NCI-H460 (cell line): ENCODE measurements at places on chromosomes 6 and 20.
A peak's percentile ranks its signal among the peaks of the same experiment; 100 is the strongest.

- DNase-seq, result no peak
Measured at GRCh38 chr20:8144282-8145245, 12.5 kb downstream of the PLCB1 start.

GRCh38 chr6:121434037-121434770, 1.2 kb upstream of the GJA1 start:
- no peak for DNase-seq

GRCh38 chr6:30836431-30836866, 47.9 kb upstream of the DDR1 start:
- no peak for DNase-seq

DNA sequence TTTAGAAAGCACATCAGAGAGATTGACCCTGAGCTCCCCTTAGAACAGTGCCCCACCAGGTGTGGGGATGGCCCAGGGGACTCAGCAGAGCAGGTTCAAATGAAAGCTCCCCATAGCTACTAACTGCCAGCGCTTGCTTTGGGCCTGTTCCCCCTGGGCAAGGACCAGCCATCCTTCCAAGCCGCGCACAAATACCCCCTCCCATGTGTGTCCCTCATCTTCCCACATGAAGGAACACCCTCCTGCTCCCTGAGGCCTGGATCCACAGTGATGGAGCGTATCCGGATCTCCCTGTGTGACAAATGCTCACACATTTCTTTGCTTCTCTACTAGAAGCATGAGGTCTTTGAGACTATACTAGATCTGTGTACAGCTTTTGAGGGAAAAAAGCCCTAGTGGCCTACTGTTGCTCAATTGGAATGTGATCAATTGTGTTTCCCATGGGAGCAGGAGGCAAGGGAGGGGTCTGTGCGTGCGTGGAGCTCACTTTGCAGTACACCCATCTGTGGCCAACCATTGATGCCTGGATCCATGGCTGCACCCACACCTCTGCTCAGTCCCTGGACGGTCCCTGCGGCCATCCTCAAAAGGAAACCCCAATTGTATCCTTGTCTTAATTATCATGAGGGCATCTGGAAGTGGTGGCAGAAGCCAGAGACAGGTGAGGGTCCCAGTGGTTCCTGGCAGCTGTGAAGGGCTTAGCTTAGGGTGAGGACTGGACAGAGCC, 1.4 kb upstream of the RAET1G start:
- DNase-seq, result no peak

DNA sequence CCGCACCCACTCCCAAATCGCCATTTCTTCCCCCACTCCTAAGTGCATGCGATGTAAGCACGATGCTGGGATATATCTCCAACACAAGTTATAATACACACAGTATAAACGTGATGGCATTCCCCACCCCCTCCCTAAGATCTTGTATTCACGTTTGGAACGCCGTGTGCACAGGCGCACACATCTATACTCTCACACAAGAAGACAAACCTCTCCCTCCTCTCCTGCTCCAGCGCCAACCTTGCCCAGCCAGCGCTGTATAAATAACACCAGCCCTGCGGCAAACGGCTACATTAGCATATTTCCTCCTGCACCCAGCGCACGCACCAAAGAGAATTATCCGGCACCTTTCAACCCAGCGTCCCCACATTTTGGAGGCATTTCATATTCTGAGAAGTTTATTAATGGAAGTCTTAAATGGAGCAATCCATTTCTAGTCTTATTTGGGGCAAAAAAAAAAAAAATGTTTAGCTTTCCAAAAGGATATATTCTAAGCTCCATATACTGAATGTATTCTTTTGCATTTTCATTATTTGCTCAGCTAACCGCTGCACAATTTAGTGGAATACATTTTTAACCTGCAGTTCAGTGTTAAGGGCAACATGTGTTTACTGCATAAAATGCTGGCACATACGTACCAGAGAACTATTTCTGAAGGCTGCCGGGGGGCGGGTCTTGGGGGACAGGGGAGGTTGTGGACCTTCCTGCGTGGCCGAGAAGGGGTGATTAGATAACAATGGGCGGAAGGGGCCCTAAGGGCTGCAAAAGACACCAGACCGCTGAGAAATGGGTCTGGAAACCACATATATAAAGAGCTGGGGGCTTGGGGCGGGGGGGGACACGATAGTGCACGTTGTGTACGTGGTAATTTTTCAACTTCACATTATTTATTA, 1.1 kb upstream of the SLC22A23 start:
- no peak for DNase-seq

DNA sequence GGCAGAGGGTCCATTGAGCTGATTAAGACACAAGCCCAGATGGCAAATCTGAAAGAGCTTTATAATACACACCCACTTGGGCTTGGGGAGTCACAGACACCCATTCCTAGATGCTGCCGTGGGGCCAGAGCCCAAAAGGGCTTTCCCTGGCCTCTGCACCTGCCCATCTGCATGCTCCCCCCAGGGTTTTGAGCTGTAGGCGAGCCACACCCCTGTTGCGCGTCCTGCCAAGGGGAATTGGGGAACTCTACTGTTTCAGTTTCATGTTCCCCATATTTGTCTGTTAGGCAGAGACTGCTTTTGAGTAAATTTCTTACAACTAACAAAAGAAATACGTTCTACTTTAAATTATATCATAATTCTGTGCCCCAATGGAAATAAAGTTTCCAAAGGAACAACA, 52.9 kb upstream of the FNDC1 start:
- no peak for DNase-seq

- peak; percentile 9 for DNase-seq
Measured at GRCh38 chr6:142478117-142478516, 176.3 kb downstream of the ADGRG6 start.

- no peak for DNase-seq
Measured at GRCh38 chr6:120736740-120737139, 597.5 kb downstream of the TBC1D32 start.

- no peak for DNase-seq
Measured at GRCh38 chr6:161578478-161578877, 304.6 kb upstream of the AGPAT4 start.

GRCh38 chr6:1756472-1757129, 146.9 kb downstream of the FOXC1 start:
- DNase-seq, result no peak

GRCh38 chr6:170295510-170296422, 4.9 kb upstream of the DLL1 start:
- no peak for DNase-seq

DNA sequence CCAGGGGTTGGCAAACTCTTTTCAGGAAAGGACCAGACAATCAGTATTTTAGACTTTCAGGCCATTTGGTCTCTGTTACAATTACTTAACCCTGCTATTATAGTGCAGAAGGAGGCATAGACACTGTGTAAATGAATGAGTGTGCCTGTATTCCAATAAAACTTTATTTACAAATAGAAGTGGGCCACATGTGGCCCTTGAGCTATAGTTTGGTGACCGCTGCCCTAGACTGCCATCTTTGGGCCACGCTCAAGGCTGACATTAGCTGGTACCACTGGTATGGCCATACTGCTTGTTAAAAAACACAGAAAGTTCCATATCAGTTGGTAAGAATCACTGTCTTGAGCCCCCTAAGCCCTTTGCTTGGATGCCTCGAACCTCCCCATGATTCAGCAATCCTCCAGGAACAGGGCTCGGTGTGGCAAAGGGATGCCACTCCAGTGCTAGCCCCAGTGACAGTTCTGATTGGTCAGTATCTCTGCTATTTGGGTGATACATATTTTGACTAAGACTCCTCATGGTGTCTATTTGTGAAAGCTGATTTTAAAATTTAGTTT, 23.3 kb upstream of the SNRNP48 start:
- DNase-seq, result no peak

DNA sequence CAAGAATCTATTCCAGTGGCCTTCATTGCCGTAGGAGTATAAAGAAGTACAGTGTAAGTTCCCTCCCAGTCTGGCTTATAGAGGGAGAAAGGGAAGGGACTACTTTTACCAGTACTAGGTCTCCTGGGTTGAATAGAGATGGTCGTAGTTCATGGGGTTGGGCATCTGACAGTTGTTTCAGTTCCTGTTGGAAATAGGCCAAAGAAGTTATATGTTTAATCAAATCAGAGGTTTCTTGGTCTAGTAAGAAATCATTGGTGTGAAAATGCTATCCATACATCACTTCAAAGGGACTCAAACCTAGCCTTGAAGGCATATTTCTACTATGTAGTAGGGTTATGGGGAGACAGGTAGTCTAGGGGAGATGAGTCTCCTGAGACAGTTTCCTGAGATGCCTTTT, 45.6 kb upstream of the MAN1A1 start:
- DNase-seq, result no peak

GRCh38 chr6:110114004-110114403, 65.5 kb downstream of the WASF1 start:
- no peak for DNase-seq

DNA sequence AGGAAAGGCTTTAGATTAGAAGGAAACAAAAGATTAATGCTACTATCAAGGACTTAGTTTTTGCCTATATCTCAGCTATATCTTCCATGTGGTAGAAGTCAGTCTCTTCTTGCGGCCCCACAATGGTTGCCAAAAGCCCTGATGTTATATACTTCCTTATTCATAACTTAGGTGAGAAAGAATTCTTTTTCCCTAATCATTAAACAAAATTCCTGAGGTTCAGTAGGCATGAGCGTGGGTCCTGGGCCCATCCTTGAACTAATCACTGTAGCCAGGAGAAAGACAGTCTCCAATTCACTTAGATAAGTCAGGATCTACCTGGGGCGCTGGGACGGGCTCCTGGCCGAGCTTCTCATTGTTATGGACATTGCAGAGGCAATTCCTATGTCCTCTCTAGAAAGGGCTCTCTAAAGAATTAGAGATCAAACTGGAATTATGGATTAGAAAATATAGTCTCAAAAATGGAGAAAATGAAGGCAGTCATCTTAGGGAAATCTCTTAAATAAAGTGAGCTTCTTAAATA, 134.3 kb downstream of the KIF6 start:
- no peak for DNase-seq
